ENCODE measurements at places on chromosomes 5 and 9. TPM values are rescaled to one million over a fixed set of nuclear protein-coding genes. Genes with fewer than 3 reads are reported as not detected.

The PHAX gene
- 97.1 TPM for polyA plus RNA-seq

The GRM6 gene
- not detected for polyA plus RNA-seq

The IL3 gene
- not detected for polyA plus RNA-seq

The SEMA5A gene
- not detected for polyA plus RNA-seq

The CORO2A gene
- 4.2 TPM for polyA plus RNA-seq

The ALDOB gene
- 0.31 TPM for polyA plus RNA-seq

The ELAVL2 gene
- polyA plus RNA-seq, result not detected

The TEK gene
- not detected for polyA plus RNA-seq

The IL9 gene
- polyA plus RNA-seq, result not detected

The GDNF gene
- not detected for polyA plus RNA-seq

The TSSK1B gene
- not detected for polyA plus RNA-seq

The GFPT2 gene
- 0.19 TPM for polyA plus RNA-seq

The TMOD1 gene
- 2.8 TPM for polyA plus RNA-seq

The CDH9 gene
- not detected for polyA plus RNA-seq

The ARHGEF39 gene
- polyA plus RNA-seq, result 0.64 TPM

The SOHLH1 gene
- not detected for polyA plus RNA-seq

The PCDHA9 gene
- not detected for polyA plus RNA-seq

The MSX2 gene
- polyA plus RNA-seq, result not detected

The BARHL1 gene
- not detected for polyA plus RNA-seq

The ASS1 gene
- not detected for polyA plus RNA-seq

The NUDCD2 gene
- polyA plus RNA-seq, result 39.4 TPM
